ENCODE measurements at places on chromosomes 1 and 21.
A peak's percentile ranks its signal among the peaks of the same experiment; 100 is the strongest.

DNA sequence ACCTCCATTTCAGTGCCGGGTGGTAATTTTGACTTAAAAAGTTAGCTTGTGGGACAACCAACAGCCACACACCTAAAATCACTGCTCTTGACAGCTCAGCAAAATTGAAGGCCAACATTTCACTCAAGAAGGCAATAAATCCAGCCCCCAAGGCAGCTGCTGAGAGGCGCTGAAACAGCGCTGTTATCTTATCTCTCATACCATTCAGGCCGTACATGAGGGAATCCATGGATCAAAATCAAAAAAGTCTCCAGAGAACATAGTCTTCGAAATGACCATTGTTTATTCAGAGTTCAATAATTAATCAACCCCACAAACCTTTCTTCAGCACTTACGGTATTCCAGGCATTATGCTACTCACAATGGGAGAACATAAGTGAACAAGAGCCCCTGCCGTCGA lies 38.5 kb downstream of the ZBTB18 start:
- no peak for DNase-seq

DNA sequence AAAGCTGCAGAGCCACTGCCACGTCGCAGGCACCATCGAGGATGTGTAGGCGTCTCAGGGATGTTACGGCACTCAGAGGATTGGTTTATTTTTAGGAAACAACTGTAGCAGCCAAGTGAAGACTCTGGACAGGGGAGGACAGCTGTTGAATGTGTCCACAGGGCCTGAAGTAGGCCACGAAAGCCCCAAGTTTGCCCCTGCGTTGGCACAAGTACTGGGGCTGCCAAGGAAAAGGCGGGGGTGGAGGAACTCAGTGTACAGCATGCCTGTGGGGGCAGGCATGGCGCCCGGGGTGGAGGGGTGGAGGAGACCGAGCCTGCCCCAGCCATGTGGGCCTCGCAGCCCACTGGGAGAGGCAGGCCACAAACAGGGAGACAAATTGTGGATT lies 89.7 kb downstream of the ADARB1 start:
- DNase-seq = no peak

DNA sequence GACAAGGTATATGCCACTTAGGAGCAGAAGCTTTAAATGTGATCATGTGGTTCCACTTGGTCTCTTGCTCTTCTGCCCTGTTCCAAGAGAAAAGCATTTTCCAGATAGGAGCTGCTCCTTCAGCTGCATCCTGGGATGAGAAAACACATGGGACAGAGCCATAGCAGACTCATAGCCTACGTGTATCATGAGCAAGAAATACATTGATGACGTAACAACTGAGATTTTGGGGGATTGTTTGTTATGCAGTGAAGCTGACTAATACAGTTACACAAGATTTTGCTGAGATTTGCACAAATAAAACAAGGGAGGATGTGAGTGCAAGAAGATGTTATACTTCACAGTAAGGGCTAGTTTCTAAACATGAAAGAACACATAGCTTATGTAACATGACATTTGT lies 36.0 kb upstream of the IRF2BP2 start:
- no peak for DNase-seq

- peak; percentile 41 for DNase-seq
Measured at GRCh38 chr1:110673197-110673701, 1.5 kb downstream of the KCNA3 start.

DNA sequence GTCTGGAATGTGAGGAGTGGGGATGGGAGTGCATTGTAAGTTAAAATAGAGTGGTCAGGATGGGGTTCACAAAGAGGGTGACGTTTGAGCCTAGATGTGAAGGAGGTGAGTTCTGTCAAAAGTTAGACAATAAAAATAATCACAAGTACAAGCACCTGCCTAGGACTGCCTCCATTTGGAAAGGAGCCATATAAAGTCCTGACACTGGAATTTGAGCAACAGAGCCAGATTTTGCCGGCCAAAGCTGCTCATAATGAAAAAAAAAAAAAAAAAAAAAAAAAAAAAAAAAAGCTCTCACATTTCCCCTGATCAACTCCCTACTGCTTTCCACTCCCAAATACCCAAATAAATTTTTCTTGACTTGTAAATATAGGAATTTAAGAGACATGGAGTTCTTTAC lies 4.1 kb downstream of the PALMD start:
- no peak for DNase-seq

- DNase-seq = no peak
Measured at GRCh38 chr21:15243406-15243805, 178.6 kb upstream of the NRIP1 start.
